ENCODE measurements at places on chromosomes 6 and 20.

DNA sequence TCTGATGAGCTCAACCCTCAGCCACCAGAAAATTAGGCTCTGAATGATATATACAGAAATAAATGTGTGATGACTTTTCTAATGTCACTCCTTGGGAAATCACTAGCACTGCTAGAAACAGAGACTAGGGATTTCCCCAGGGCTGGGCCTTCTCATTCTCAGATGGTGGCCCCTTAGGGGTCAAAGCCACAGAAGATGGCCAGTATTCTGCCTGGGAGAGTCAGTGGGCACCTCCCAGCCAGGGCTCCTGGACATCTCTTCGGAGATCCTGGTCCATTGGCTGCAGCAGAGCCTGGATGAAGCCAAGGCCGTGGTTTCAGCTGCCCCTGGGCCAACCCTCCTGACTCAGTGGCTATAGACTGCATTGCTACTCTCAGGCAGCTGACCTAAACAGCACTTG lies 276.9 kb upstream of the SUPT3H start:
- DNase-seq: no peak

DNA sequence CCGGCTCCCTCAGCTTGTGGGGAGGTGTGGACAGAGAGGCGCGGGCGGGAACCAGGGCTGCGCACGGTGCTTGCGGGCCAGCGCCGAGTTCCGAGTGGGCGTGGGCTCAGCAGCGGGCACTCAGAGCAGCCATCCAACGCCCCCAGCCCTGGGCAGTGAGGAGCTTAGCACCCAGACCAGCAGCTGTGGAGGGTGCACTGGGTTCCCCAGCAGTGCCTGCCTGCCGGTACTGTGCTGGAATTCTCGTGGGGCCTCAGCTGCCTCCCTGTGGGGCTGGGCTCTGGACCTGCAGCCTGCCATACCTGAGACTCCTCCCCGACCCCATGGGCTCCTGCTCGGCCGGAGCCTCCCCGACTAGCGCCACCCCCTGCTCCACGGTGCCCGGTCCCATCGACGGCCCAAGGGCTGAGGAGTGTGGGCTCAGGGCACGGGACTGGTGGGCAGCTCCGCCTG lies 92.7 kb downstream of the MANEA start:
- DNase-seq: no peak

- no peak for DNase-seq
Measured at GRCh38 chr20:62668441-62669027, 26.2 kb downstream of the SLCO4A1 start.

GRCh38 chr6:122276637-122277036 lies 122.8 kb upstream of the HSF2 start:
- DNase-seq: no peak

DNA sequence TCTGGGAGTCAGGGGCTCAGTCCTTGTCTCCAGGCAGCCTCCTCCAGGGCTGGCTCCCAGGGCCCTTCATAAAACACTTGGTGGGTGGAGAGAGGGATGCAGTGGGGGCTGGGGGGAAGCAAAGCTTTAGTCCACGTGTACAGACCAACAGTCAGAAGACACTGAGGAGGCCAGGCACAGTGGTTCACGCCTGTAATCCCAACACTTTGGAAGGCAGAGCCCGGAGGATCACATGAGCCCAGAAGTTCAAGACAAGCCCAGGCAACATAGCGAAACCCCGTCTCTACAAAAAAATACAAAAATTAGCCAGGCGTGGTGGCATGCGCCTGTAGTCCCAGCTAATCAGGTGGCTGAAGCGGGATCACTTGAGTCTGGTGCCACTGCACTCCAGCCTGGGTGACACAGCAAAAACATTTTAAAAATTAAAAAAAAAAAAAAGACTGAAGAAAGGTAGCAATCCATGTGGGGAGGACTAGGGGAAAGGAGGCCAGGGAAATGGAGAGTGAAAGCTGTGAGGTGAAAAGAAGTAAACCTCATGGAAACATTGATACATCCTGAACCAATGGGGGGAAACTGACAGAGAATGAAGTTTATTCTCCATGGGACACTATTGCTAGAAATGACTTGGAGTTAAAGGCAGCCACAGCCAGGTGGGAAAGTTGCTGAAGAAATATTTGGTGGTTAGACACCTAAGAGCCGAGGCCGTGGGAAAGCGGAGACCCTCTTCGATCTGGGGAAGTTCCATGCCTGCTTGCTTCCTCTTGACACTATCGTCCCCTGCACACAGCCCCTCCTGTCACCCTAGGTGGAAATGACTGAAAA lies 35.4 kb downstream of the PIM1 start:
- DNase-seq: no peak

All from activated CD8-positive, alpha-beta memory T cell treated with anti-CD3 and anti-CD28 coated beads for 1 hour (primary cell).